ENCODE measurements at places on chromosomes 13 and 19.

GRCh38 chr19:18496167-18496979, 25.5 kb downstream of the ELL start:
- DNase-seq: no peak

DNA sequence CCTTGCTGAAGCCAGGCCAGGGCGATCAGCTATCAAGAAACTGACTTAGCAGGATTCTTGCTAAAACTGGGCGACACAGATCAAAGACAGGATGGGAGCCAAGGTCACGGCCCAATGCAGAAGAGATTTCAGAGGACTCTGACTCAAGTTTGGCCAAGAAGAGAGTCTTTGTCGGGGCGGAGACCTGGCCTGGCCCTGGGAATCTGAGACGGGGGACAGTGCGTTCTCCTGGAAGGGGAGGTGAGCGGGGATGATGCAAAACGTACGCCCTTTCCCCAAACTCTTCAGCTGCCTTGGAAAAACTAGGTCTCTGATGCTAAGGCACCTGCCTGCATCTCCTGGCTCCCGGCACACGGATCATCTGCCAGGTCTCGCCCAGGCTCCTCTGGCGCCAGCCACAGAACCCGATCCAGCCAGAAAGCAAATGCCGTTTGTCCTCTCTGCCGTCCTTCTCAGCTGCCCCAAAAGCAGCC, 9.8 kb downstream of the MVB12A start:
- DNase-seq: no peak

- DNase-seq: no peak
Observed at GRCh38 chr13:31012655-31013024, 80.2 kb downstream of the TEX26 start.

GRCh38 chr19:51009061-51009891, 7.9 kb upstream of the KLK8 start:
- DNase-seq: no peak

DNA sequence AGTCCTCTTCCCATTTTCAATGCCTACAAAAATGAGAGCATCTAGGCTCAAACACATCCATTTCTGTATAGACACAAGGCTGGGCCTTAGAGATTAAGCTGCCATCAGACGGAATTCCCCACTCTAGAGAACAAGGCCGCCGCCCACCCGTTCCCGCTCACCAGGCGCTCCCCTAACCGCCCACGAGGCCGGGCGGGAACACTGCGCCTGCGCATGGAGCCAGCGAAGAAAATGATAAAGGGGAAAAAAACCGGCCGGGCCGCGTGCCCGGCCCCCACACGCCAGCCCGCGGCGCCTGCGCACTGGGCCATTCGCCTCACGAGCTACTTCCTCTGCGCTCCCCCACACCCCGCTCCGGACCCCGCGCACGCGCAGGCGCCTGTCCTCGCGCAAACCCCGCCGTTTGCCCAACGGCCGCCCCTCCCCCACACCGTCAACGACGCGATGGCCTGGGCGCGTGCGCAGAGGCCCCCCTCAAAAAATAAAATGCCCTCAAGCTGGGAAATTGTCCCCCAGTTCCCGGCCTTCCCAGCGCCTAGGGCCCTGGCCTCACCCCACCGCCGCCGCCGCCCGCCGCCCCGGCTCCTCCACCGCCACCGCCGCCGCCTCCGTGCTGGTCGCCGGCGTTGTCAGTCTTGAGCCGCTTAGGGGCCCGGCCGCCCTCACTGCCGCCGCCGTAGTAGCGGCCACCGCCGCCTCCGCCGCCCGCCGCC, 483 bp downstream of the HNRNPL start:
- peak; percentile 76 for DNase-seq

- no peak for DNase-seq
Observed at GRCh38 chr19:47539747-47540311, 25.0 kb upstream of the NAPA start.

DNA sequence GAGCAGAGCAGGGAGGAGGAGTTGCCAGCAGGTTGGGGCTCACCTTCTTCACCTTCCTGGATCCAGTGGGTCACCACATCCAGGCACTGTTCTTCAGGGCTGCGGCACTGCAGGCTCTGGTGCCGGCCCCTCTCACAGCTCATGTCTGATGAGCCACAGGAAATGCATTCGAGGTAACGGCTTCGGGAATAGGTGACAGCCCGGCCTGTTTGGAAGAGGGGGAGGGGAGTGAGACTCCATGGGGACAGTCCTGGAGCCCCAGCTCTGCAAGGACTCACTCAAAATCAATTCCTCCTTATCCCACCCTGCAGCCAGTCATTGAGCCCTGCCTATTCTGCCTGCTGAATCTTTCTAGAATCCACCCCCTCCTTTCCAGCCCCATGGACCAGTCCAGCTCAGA, 13.5 kb downstream of the PLAUR start:
- no peak for DNase-seq

GRCh38 chr13:46761174-46761573, 35.8 kb downstream of the ESD start:
- no peak for DNase-seq

DNA sequence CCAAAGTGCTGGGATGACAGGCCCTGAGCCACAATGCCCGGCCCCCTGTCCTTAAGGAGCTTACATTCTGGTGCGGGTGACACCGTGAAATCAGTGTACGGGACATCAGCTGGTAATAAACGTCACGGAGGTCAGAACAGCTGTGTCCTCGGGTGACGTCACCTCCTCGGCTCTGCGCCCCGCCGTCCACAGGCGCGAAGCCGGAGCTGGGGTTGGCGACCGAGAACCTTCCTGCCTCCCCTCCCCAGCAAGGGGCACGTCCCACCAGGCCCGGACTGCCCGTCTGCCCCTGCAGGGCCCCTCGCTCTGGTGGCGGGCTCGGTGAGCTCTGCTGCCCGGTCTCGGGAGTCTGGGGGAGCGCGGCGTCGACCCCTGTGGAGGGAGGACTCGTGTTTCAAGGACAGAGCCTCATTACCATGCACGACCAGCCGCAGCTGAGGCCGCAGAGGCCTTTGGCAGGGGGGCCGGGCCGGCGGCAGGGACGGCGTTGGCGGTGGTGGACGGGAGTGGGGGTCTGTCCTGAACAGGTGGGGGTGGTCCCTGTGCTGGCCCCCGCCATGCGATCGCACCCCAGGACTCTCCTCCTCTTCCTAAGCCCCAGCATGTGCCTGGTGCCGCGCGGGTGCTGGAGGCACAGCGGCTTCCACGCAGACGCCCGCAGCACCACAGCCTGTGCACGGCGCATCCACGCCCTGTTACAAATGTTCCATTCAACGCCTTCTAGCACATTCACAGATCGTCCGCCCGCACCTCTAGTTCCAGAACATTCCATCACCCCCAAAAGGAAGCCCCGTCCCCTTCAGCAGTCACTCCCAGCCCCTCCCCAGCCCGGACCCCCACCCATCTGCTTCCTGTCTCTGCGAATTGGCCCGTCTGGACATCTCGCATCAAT, 5.4 kb downstream of the LINGO3 start:
- DNase-seq: no peak

- DNase-seq: no peak
Observed at GRCh38 chr13:106286811-106287210, 248.7 kb downstream of the EFNB2 start.

DNA sequence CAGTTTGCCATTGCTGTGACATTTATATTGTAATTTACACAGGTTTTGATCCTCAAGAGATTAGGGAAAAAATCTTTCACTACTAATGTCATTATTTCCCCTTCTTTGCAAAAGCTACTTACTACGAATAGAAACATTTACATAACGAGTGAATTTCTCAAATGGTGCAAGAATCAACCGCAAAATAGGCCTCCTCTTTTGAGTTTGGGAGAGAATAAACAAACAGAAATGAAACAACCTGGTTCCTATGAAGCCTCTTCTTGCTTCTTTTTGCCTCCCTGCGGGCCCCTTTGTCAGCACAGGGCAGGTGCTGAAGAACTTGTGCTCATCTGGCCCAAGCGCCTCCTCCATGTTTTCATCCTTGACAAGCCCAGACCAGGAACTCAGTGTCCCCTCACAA, 10.1 kb upstream of the GJA3 start:
- DNase-seq: no peak

- no peak for DNase-seq
Observed at GRCh38 chr19:54439174-54439851, 9.7 kb upstream of the LENG8 start.

GRCh38 chr13:45464141-45464686, 525 bp upstream of the COG3 start:
- DNase-seq: no peak

DNA sequence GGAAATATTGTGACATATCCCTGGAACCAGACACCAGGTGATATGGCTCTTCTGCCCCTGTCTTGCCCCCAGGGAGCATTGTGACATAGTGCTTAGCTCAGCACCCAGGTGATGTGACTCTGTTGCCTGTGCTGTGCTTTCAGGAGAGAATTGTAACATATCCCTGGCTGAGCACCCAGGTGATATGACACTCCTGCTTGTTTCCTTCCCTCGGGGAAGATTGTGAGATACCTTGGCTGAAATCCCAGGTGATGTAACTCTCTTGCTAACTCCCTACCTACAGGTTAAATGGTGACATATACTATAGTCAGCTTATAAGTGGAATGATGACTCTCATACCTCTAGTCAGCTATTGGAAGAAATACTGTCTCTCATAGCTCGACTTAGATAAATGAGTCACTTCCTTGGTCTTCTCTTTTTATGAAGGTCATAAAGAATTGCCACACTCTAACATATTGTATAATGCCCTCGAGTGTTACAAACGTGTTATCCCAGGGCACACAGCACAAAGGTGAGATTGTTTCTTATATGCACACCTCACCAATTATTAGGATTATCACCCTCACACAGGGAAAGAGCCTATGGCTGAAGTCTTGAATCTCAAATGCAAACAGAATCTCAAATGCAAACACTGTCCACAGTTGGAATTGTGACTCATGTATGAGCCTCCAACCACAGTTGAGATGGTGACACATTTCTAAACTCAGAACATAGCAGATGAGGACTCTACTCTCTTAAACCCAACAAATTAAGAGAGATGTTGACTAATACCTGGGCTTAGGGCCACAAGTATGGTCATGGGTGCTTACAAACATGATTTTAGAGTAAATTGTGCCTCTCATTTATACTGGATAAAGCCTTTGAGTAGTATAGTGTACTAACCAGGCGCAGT, 32.7 kb upstream of the ZNF254 start:
- no peak for DNase-seq

DNA sequence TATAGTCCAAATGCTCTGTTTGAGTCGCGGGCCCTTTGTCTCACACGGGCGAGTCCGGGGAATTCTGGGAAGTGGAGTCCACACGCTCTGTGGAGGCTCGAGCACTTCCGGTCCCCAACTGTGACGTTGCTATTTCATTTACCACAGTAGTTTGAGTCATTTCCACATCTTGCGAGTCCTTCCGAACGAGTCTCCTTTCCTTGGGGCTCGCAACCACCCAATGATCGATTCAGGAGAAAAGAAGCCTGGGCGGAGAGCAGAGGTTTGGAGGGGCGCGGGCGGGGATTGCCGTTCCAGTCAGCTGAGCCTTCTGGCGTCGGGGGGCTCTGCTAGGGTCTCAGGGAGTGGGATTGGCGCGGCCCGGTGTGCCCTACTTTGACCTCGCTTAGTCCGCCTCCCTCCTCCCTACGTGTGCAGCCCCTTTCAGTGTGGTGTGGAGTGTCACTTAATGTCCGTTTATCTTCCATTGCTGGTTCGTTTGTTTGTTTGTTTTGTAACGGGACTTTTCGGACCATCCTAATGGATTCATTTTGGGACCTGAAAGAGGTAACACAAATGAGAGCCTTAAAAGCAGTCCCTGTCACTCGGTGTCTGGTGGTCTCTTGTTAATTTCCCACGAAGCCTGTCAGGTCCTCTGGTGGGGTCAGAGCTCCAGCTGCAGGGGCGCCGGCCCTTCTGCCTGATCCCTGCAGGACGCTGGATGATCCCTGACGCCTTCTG, at the start of gene ZNF222:
Gene ZNF222 (plus strand): TSS at position 163 of the 720 bp plus-strand sequence. CDS start 58 bp downstream, at position 221.
- peak; percentile 60 for DNase-seq

DNA sequence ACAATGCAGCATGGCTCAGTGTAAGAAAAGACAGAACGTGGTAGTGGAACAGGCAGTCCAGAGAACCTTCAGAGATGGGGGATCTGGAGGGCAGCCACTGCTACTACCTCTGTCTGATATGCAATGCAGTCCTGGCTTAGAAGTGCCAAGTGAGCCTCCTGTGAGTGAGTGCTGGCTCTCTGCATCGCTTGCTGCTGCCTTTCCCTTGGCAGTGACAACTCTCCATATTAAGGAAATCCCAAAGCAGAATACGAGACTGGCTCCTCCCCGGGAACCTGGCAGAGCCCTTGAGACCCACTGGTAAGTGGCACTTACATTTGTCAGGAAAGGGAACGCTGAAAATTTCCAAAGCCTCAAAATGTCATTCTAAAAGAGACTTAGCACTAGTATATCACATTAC, 7.5 kb downstream of the DOCK9 start:
- DNase-seq: peak; percentile 48

GRCh38 chr13:102401265-102401664, 583 bp downstream of the FGF14 start:
- no peak for DNase-seq

GRCh38 chr19:4324228-4324627, 14.4 kb downstream of the STAP2 start:
- DNase-seq: no peak

All from NCI-H187 treated with DMSO at 0.1 percent for 48 hours (cell line).